ENCODE measurements at places on chromosomes 6 and 20.

DNA sequence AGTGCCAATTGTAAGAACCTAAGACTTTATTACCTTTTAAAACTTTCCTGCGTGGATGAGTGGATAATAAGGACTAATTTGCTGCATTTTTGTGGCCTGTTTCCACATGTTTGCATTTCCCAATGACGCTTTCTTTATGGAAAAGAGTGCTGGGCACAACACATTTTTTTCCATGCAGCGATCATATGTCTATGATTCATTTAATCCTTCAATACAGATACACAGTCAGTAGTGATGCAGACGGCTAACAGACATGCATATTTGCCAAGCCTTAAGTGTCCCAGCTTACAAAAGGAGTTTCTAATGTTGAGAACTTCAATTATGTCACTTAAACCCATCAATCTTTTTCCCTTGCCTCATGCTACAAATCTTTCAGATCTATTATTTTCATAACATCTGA, 239.8 kb upstream of the PREP start:
- no peaks in the 10 kb centered on the region for H3K27me3 ChIP-seq
- no peaks in the 10 kb centered on the region for H3K36me3 ChIP-seq
- H3K4me1 ChIP-seq: no peaks in the 10 kb centered on the region
- no peak overlapping the region for H3K4me3 ChIP-seq
- DNase-seq: no peak

DNA sequence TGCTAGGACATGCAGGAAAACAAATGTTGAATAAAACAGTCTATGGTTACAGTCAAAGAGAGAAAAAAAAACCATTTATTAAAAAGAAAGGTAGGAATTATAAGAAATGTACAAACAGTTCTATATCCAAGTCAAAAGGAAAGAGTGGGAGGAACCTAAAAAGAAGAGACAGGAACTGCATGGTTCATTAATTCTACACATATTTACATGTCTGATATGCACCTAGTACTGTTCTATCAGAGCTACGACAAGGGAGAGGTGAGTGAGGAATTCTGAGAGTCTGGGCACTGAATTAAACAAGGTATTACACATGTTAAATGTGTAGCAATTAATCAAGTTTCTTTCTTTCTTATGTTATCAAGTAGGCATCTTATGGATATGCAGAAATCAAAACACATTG, 41.9 kb downstream of the SYCP2 start:
- no peaks in the 10 kb centered on the region for H3K36me3 ChIP-seq
- DNase-seq: no peak
- no peaks in the 10 kb centered on the region for H3K27me3 ChIP-seq
- no peak overlapping the region for H3K4me3 ChIP-seq
- no peak overlapping the region for H3K27ac ChIP-seq

DNA sequence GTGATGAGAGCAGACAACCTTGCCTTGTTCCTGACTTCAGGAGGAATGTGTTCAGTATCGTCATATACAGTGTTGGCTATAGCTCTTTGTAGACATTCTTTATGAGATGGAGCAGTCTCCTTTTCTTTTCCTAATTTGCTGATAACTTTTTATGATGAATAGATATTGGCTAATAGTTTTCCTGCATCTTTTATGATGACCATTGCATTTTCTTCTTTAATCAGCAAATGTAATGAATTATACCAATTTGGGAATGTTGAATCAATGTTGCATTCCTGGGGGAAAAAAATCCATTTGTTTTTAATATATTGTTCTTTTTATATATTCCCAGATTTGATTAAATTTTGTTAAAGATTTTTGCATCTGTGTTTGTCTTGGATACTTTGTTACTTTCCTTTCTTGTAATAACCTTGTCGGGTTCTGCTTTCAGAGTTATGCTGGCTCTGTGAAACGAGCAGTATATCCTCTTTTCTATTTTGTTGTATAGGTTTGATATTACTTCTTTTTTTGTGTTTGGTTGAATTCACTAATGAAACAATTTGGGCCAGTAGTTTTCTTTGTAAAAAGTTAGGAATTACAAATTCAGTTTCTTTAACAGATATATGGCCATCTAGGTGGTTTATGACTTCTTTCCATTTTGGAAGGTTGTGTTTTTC, 23.9 kb downstream of the KDM1B start:
- no peak overlapping the region for H3K27ac ChIP-seq
- no peak overlapping the region for H3K4me3 ChIP-seq
- no peaks in the 10 kb centered on the region for H3K27me3 ChIP-seq
- no peaks in the 10 kb centered on the region for H3K4me1 ChIP-seq
- no peak for DNase-seq

- no peaks in the 10 kb centered on the region for H3K36me3 ChIP-seq
- no peaks in the 10 kb centered on the region for H3K27me3 ChIP-seq
- no peaks in the 10 kb centered on the region for H3K4me1 ChIP-seq
- no peak overlapping the region for H3K27ac ChIP-seq
Observed at GRCh38 chr20:36010076-36010475, 41.7 kb downstream of the CNBD2 start.

DNA sequence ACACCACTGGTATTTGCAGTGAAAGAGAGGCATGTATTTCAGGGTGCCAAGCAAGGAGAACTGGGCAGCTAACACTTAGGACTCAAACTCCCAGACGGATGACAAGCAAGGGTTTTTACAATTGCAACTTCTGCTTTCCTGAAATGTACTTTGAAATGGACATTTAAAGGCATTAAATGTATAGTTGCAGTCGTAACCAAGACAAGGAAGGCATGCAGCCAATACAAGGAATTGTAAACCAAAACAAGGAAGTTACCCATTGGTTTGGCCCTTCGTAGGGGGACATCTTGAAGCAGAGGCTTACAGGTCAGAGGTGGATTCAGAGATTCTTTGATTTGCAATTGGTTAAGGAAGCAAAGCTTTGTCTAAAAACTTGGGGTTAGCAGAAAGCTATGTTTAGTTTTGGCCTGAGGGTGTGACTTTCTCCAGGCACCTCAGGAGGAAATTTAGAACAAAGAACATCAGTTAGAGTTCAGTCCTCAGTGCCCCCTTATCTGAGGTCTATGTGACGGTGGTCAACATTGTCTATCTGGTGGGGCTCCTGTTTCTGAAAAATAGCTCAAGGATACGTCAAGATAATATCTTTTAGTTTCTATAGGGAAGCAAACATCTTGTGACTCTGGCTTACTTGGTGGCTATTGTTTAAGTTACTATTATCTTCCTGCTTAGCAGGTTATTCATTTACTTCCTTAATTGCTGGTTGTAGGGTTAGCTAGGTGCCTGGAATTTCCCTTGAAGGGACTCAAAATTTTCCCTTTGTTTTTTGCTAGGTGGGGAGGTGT, 266.0 kb downstream of the CD83 start:
- no peak for DNase-seq
- H3K4me1 ChIP-seq: no peaks in the 10 kb centered on the region
- H3K27ac ChIP-seq: no peak overlapping the region
- no peak overlapping the region for H3K4me3 ChIP-seq

DNA sequence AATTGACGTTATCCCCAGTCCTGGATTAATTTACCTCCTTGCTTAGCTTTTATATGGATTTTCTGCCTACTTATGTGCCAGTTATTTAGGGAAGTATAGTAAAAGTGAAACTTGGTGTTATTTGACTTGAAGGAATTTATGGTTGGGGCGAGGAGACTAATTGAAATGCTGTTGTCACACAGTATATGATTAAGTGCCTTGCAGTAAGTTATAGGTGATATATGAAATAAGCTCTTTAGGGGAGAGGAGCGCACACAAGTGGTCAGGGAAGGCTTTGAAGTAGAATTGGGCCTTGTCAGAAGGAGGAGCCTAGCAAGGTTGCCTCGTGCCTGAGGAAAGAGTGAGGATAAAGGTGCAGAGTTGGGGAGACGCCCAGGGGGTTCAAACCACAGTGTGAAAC, 20.5 kb downstream of the NCOA7 start:
- no peaks in the 10 kb centered on the region for H3K36me3 ChIP-seq
- H3K4me3 ChIP-seq: no peak overlapping the region
- H3K27ac ChIP-seq: no peak overlapping the region
- H3K4me1 ChIP-seq: no peaks in the 10 kb centered on the region
- no peak for DNase-seq
- H3K27me3 ChIP-seq: no peaks in the 10 kb centered on the region

- no peak overlapping the region for H3K4me3 ChIP-seq
- no peaks in the 10 kb centered on the region for H3K4me1 ChIP-seq
- no peak overlapping the region for H3K27ac ChIP-seq
- H3K27me3 ChIP-seq: no peaks in the 10 kb centered on the region
- H3K36me3 ChIP-seq: no peaks in the 10 kb centered on the region
Observed at GRCh38 chr6:114989279-114989964, 646.6 kb upstream of the HS3ST5 start.

- H3K27me3 ChIP-seq: peaks cover 69% of the 10 kb centered on the region
- no peak overlapping the region for H3K27ac ChIP-seq
- peaks cover 13% of the 10 kb centered on the region for H3K4me1 ChIP-seq
- DNase-seq: no peak
- no peaks in the 10 kb centered on the region for H3K36me3 ChIP-seq
Observed at GRCh38 chr20:25085756-25086495, 4.0 kb upstream of the VSX1 start.

DNA sequence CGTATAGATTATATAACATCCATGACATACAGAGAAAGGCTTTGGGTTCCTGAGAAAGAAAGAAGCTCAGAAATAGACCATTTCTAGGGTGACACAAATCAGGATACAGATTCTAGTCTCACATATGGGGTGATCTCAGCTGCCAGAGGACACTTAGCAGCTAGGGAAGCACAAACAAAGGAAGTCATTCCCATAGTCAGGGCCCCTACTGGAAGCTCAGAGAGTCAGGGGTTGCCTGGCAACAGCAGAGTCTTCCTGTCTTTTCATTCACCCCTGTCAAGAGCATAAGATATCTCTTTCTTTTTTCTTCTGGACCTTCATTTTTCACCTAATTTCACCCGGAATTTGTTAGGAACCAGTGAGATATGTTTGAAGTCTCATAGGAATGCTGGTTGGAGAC, 81.9 kb upstream of the IYD start:
- H3K27ac ChIP-seq: no peak overlapping the region
- H3K36me3 ChIP-seq: no peaks in the 10 kb centered on the region
- no peaks in the 10 kb centered on the region for H3K27me3 ChIP-seq
- H3K4me3 ChIP-seq: no peak overlapping the region
- H3K4me1 ChIP-seq: no peaks in the 10 kb centered on the region

DNA sequence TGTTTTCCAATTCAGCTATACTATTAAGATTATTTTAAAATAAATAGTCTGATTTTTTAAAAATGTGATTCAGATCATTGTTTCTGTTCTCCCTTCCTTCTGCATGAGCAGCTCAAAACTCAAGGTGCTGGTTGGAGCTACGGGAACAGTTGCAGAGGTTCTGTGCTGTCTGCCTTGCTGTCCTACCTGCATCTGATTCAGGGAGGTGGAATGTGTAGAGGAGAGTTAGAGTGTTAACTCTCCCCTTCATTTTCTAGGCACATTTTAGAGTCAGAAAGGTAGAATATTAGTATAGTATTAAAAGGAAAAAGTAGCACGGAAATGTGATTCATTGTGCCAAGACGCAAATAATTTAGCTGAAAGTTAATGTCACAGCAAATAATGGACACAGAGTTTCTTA, 188.1 kb upstream of the SLC35B3 start:
- no peaks in the 10 kb centered on the region for H3K4me1 ChIP-seq
- no peaks in the 10 kb centered on the region for H3K27me3 ChIP-seq
- H3K27ac ChIP-seq: no peak overlapping the region
- no peaks in the 10 kb centered on the region for H3K36me3 ChIP-seq

DNA sequence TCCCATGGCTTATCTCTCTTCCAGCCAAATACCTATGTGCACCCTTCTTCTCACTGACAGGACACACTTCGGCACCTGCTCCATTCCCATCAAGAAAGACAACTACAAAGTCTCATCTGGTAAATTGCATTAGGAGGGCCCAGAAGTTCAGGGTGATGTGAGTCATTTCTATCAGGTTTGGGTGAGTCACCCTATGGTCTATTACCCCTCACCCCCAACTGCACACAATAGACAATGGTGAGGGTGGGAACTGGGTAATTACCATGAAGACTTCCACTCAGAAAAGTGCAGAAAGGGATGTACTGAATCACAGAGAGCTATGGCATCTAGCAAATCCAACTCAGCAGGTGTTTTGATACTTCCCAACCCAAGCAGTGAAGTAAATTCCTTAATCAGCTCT, 54.8 kb downstream of the OPN5 start:
- no peak overlapping the region for H3K4me3 ChIP-seq
- no peaks in the 10 kb centered on the region for H3K36me3 ChIP-seq
- DNase-seq: no peak
- no peaks in the 10 kb centered on the region for H3K4me1 ChIP-seq

DNA sequence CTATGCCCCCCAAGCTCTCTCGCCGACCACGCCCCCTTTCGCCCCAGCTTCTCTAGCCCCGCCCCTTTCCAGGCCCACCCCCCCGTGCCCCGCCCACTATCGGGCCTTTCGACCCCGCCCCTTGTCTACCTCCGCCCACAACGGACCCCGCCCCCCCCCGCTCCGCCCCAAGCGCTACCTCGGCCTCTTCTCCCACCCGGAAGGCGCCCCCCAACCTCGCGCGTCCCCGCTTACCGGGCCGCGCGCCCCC, 200 bp downstream of the ZBTB22 start:
- peaks cover 32% of the 10 kb centered on the region for H3K36me3 ChIP-seq
- peaks cover 54% of the 10 kb centered on the region for H3K4me1 ChIP-seq
- peak overlapping the region; percentile 77 for H3K27ac ChIP-seq
- no peak for DNase-seq
- H3K27me3 ChIP-seq: no peaks in the 10 kb centered on the region

- no peaks in the 10 kb centered on the region for H3K27me3 ChIP-seq
- DNase-seq: no peak
- H3K36me3 ChIP-seq: peaks cover 99% of the 10 kb centered on the region
Observed at GRCh38 chr6:157929076-157929475, 52.6 kb upstream of the SYNJ2 start.

- H3K4me1 ChIP-seq: peaks cover 10% of the 10 kb centered on the region
- peak overlapping the region; percentile 76 for H3K27ac ChIP-seq
- H3K4me3 ChIP-seq: no peak overlapping the region
- no peak for DNase-seq
- H3K27me3 ChIP-seq: no peaks in the 10 kb centered on the region
- H3K36me3 ChIP-seq: no peaks in the 10 kb centered on the region
Observed at GRCh38 chr6:21438986-21439352, 154.6 kb upstream of the SOX4 start.

GRCh38 chr20:14921513-14921912, 584.1 kb upstream of the FLRT3 start:
- no peak for DNase-seq
- H3K4me1 ChIP-seq: peaks cover 16% of the 10 kb centered on the region
- no peaks in the 10 kb centered on the region for H3K27me3 ChIP-seq
- no peak overlapping the region for H3K27ac ChIP-seq

GRCh38 chr20:41475503-41475902, 108.9 kb upstream of the EMILIN3 start:
- DNase-seq: no peak
- H3K4me1 ChIP-seq: peaks cover 27% of the 10 kb centered on the region
- no peaks in the 10 kb centered on the region for H3K36me3 ChIP-seq
- peak overlapping the region; percentile 81 for H3K27ac ChIP-seq

All from psoas muscle (tissue), 8 donors.